ENCODE measurements at places on chromosomes 12 and 14.

- DNase-seq, result peak; percentile 94
These were observed 99.1 kb upstream of the NAP1L1 start for GRCh38 chr12:76183459-76184186.

GRCh38 chr14:100683578-100683977 lies 43.1 kb upstream of the DLK1 start:
- DNase-seq, result no peak

GRCh38 chr12:79688376-79689060 lies 2.2 kb downstream of the PAWR start:
- no peak for DNase-seq

DNA sequence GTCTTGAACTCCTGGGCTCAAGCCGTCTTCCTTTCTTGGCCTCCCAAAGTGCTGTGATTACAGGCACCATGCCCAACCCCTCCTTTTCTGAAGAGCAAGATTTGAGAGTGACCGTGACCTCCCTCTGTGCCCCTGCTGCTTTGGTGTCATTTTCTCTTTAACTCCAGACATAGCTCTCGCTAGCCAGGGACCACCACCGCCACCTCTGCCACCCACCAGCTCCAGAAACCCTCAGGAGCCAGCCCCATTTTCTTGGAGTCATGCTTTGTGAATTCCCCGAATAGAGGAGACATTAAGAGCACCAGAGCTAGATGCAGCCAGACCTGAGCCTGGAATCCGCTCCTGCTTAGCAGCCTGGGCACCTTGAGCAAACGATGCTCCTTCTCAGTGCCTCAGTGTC lies 18.2 kb downstream of the SDSL start:
- DNase-seq, result no peak

DNA sequence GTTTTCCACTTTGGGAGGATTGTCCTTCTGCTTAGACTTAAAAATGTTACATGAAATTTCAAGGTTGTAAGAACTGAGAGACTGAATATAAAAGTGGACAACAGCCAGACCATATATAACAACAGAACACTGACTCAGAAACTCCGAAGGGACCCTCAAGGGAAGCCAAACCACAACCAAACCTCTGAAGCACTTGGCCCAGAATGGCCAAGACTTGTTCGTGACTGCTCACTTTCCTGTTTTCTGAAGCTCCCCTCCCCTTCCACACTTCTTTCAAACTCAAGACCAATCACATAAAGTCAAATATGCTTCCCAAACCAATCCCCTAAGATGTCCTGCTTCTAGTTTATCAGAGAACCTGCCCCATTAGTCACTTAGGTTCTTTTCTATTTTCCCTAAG lies 13.7 kb downstream of the OR6J1 start:
- peak; percentile 44 for DNase-seq

GRCh38 chr14:52327374-52328226 lies 13.5 kb downstream of the PTGER2 start:
- DNase-seq, result no peak

GRCh38 chr12:104049278-104049902 lies 597 bp downstream of the GLT8D2 start:
- no peak for DNase-seq

Data from GM04504 (cell line).